ENCODE measurements at places on chromosomes 7 and 10.

DNA sequence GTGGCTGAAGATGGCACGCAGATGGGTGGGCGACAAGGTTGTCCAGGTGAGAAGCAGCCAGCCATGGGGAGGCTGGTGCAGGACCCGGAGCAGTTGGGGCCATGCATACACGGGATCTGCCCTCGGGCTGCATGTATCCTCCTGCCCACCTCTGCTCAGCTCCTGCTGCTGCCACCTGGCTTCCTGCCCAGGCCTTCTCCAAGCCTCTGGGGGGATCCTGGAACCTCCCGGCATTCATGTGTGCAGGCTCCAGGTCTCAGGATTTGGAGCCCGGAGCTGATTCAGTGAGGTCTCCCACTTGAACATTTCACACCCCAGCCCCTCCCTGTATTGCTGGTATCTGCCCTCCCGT is 27.0 kb downstream of the PDGFA start:
- DNase-seq: no peak

GRCh38 chr7:82362129-82362706 is 81.4 kb downstream of the CACNA2D1 start:
- DNase-seq: no peak

- DNase-seq: no peak
Observed at GRCh38 chr10:35898716-35899440, 256.8 kb upstream of the FZD8 start.

GRCh38 chr10:1706711-1707110 is 30.6 kb downstream of the ADARB2 start:
- DNase-seq: no peak

DNA sequence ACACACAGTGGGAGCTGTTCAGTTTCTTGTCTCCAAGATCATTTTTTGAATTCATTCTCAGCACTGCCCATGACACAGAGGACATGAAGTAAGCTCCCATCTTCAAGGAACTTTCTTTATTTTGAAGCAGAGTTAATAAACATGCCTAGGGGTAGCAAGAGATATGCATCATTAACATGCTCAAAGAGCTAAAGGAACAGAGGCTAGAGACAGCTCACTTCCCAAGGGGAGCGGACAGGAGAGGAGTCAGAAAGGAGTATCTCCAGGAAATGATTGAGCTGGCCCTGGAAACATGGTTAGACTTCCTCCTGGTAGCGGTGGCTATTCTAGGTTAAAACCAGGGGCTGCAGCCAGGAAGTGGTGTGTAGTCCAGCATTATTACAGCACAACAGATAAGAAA is 135.9 kb downstream of the GPAM start:
- DNase-seq: no peak

- no peak for DNase-seq
Observed at GRCh38 chr7:71290452-71290851, 158.5 kb downstream of the GALNT17 start.

GRCh38 chr10:17138460-17139042 is 8.9 kb upstream of the CUBN start:
- no peak for DNase-seq

DNA sequence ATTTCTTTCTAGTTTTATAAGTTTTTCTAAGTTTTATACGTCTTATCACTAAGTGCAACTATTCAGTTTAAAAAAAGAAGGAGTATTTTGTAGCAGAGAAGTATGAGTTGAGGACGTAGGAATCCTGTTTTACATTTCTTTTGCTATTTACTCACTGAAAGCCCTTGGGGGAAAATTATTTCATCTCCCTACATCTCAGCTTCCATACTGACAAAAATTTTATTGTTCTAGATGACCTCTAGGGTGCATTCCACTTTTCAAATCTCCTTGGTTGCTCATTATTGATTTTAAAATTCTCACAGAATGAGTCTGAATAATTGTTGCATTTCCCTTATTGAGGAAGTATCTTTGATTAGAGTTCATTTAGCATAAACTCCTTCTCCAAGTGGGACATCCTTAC is 14.9 kb upstream of the PDK4 start:
- DNase-seq: no peak

DNA sequence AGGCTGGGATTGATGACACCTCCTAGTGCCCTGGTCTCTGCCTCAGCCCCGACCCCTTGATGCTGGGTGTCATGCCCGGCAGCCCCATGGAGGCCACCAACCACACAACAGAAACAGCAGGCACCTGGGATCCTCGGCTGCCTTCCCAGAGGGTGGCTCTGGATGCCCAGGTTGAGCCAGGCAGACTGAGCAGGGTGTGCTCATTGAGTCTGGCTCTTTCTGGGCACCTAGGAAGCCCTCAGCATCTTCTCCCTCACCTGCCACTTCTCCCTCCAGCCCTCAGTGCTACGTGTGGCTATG is 484.5 kb upstream of the MGMT start:
- DNase-seq: no peak

GRCh38 chr10:12971001-12971788 is 30.3 kb downstream of the CCDC3 start:
- DNase-seq: no peak

DNA sequence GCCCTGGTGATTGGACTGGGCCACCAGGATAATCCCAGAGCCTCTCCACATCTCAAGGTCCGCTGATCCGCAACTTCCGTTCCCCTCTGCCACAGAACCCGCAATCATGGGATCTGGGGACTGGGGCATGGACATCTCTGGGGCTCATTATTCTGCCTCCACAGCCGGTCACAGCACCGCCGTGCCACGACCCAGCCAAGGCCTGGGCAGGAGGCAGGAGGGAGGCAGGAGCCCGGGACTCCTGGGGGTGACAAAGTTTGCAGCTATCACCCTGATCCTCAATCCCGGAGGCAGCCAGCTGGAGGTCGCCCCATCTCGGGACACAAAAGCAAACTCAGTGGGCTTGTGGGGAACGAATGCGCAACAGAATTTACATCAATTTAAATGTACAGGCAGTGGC is 42.9 kb upstream of the TNRC18 start:
- DNase-seq: no peak

GRCh38 chr7:150945171-150945852 is 32.8 kb downstream of the KCNH2 start:
- DNase-seq: no peak

DNA sequence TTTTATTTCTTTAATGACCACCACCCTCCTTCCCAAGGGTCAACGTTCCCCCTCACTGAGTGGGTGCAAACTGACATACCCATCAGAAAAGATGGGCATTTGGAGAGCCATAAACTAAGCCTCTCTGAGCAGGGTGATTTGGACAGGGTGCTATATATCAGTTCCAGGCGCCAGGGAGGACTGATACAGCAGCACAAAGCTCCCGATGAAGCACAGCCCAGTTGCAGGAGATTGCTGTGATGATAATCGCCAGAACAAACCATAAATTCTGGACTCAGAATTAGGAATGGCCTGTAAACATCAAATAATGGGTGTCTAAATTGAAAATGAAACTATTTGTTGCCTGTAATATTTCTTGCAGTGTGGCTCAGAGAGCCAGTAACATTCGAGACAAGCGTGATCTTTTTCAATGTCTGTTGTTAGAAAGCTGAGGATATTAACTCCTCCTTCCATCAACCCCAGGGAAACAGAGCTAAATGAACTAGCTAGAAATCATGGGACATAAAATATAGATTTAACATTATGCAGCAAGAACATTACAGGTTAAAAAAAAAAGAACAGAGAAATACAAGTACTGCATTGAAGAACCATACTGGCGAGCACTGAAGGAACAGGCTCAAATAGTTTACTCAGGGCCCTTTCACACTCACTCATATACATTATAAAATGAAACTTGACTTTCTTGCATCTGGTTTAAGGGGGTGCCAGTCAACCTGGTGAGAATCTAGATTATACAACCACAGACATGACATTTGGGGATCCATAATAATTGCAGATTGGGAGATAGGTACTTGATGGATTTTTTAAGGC is 137.5 kb upstream of the LRRTM3 start:
- DNase-seq: no peak

GRCh38 chr7:111265394-111265793 is 174.5 kb downstream of the LRRN3 start:
- DNase-seq: no peak

- no peak for DNase-seq
Observed at GRCh38 chr10:80466724-80467326, 12.7 kb downstream of the TSPAN14 start.

GRCh38 chr10:50527442-50528043 is 96.2 kb downstream of the SGMS1 start:
- DNase-seq: no peak

- no peak for DNase-seq
Observed at GRCh38 chr10:103715430-103715829, 139.9 kb downstream of the SH3PXD2A start.

GRCh38 chr10:43471935-43472720 is 35.2 kb downstream of the ZNF487 start:
- no peak for DNase-seq

DNA sequence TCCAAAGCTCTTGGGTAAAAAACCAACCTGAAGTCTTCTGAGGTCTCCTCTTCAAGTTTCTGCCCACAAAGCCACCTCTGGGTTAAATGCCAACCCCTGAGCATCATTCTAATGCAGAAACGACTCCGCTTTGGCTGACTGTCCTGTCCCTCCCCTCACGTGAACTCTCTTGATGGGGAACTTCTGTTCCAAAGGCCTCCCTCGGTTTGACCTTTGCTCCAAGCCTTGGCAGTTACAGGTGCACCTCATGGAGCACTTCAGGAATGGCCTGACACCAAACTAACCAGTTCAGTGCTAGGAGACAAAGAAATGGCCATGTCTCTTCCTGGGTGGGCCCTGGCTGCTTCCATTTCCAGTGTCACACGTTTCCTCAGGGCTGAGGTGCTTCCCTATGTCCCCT is 20.0 kb downstream of the CAMK2G start:
- no peak for DNase-seq

DNA sequence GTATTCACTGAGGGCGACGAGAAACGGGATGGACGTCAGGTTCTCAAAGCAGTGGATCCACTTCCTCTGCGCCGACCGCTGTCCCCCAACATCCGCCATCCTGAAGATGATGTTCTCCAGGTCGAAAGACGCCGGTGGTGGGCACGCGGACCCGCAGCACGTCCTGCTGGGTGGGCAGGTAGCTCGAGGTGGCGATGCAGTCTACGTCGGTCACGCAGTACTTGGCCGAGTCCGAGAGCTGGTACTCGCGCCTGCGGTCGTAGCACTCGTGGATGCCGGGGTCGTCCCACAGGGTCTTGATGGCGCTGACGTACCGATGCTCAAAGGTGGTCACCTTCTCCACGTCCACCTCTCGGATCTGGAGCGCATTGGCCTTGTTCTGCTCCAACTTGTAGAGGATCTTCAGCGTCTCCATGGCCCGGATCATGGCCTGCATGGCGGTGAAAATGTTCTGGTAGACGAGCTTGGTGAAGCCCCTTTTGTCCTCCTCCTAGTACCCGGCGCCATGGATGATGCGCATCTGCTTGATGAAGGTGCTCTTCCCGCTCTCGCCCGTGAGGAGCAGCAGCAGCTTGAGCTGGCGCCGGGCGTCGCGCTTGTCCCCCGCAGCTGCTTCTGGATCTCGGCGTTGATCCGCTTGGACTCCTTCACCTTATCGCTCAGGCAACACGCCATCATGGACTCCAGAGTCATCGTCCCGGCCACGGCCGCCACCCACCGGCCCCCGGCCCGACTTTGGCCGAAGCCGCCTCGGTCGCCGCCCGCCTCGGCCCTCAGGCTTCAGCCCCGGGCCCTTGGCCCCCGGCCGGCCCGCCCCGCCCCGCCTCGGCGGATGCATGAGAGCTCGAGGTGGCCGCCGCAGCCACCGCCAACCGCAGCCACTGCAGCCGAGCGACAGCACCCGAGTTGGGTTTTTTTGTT is 122.9 kb upstream of the KCTD7 start:
- no peak for DNase-seq

GRCh38 chr7:101243646-101244374 is 1.1 kb downstream of the FIS1 start:
- no peak for DNase-seq

DNA sequence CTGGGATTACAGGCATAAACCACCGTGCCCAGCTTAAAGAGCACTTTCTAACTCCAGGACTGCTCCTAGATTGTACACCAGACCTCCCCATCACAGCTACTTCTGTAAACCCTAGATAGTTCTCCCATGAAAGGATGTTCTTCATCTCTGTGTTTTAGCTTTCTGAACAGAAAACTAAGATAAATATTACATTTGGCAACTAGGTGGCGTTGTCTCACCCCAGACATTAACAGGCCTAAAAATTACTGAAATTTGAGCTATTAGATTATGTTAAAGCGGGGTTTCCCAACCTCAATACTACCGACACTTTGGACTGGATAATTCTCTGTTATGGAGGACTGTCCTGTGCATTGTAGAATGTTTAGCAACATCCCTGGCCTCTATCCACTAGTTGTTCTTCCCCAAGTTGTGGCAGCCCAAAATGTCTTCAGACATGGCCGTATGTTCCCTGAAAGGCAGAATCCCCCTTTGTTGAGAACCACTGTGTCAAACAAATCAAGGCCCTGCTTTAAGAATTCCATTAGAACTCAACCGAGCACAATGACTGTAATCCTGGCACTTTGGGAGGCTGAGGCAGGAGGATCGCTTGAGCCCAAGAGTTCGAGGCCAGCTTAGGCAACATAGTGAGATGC is 19.1 kb downstream of the ATOH7 start:
- no peak for DNase-seq

DNA sequence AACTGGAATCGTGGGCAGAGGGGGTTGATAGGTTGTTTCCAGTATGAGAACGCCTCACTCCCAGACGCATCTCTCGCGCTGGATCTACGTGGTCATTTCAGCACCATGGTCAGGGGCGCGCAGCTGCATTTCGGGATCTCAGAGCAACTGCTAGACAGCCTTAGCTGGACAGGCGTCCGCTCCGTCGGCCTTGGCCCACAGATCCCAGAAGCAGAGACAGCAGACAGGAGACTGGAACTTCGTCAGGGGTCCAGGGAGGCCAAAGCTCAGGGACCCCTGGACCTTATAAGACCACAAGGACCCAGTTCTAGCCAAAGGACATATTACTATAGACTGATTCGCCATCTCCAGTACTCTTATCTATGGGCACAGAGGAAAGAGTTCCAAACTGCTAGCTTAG is 5.3 kb downstream of the NEUROG3 start:
- peak; percentile 33 for DNase-seq

DNA sequence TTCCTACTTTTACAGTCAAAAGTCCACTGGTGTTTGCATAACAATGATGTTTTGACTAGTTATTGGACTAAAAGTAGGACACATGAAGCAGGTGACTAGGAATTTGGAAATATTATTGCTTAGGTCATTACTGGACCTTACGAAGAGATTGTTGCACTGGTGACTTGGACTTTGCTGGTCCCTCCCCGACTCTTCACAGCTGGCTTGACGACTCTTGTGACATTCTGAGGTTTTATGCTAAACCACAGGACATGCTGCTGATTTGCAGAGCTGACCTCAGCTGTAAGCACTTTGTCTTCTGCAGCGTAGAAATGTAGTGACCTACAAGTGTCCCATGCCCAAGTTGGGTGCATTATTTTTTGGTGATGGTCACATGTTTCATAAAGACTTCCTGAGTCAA is 21.9 kb downstream of the PCBD1 start:
- DNase-seq: no peak

DNA sequence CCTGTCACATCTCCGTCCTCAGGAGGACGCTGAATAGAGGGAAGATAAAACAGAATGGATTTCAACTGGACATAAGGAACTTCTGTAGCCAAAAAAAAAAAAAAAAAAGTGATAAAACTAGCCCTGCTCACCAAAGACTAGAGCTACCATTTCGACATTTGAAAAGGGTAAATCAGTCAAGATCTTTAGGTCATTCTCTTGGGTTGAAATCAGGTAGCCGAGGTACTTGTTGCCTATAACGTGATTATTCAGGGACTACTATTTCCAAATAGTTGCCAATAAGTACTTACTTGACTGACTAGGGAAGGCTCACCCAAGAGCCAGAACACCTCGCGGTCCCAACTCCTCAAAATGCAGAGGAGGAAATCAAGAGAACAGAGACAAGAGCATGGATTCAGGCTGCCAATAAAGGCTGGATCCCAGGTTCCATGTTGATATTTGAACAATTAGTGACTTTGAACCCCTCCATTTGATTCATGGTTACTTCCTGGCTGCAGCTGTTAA is 2.0 kb downstream of the RHEB start:
- no peak for DNase-seq
